Esophagus squamous epithelium (tissue), 5 donors: ENCODE measurements at places on chromosomes 12 and 14.

GRCh38 chr14:70822530-70823185 lies 13.3 kb upstream of the MAP3K9 start:
- no peak for DNase-seq

GRCh38 chr12:54230555-54230954 lies 41.8 kb upstream of the SMUG1 start:
- DNase-seq: no peak

DNA sequence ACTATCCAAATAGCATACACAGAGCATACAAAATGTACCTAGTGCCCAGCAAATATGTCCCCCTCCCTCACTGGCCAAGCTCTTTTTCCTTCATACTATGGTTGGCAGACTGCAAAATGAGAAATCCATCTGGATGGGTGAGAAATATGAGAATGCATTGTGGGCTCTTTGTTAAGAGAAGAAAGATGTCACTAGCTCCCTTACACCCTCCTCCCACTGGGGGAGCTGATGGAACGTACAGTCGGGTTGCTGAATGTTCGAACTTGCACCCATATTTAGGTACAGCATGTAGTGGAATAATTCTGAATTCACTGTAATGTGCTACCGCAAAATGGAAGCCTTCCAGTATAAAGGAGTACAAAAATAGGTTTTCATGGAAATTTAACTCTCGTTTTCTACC lies 377.4 kb downstream of the GRIN2B start:
- DNase-seq: no peak

DNA sequence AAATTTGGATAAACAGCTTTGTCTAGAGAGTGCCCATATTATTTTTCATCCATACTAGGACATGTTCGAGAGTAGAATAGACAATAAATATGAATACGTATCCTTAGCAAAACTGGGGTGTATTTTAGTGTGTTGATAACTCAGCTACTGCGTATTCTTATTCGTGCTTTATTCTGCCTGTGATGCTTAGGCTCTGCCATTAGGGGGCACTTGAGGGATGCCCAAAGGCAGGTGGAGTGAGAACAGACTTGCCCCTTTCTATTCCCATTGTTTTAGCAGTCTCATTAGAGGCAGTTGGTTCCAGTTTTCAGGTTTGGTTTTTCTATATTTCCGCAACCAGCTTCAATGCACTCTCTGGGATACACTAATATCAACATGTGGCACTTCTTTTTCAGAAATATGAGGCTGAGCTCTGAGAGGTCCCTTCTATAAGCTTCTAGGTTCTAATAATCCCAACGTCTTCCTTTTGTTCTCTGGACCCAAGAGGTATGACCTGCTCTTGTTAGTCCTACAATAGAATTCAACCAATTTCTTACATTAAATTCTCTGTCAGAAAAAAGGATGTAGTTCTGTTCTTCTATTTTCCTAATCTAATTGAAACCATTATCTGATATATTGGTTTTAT lies 985.7 kb upstream of the FBXO33 start:
- DNase-seq: no peak

DNA sequence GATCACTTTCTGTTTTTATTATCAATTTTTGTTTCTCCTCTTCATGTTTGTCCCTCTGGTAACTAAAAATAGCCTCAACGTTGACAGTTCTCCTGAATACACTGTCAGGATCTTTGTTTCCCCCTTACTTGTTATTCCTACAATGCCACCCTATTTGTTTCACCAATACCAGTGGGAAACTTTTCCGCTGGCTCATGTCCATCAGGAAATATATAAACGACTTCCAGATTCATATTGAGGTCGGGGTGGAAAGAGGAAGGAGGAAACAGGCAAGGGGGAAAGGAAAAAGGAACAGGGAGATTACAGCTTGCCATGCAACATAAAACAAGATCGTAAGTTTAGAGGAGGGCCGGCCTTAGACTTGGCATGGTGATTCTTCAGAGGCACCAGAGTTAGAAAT lies 61.7 kb downstream of the BTBD7 start:
- no peak for DNase-seq

- DNase-seq: no peak
Measured at GRCh38 chr12:110301065-110301806, 20.2 kb downstream of the ATP2A2 start.

GRCh38 chr14:66247662-66248193 lies 238.4 kb upstream of the CCDC196 start:
- no peak for DNase-seq

GRCh38 chr12:105167346-105167745 lies 59.8 kb downstream of the WASHC4 start:
- no peak for DNase-seq

DNA sequence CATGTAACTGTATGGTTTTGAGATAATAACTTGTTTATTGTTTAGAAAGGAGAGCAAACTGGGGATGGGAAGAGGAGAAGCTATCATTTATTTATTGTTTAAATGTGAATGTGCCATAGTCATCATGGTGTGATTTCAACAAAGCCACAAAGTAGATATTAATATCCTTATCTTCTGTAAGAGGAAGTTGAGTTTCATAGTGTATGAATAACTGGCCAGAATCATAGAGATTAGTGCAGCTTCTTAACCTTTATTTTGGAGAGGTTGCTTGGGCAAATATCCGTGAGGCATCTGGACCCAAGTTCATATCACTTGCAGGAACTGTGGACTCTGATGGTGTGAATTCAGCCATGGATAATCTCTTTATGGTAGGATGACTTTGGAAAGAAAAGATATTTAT lies 26.8 kb upstream of the LYZ start:
- DNase-seq: no peak

- DNase-seq: no peak
Measured at GRCh38 chr14:36767603-36768281, 106.1 kb downstream of the PAX9 start.

GRCh38 chr14:20603813-20604690 lies 12.9 kb upstream of the RNASE12 start:
- DNase-seq: no peak

DNA sequence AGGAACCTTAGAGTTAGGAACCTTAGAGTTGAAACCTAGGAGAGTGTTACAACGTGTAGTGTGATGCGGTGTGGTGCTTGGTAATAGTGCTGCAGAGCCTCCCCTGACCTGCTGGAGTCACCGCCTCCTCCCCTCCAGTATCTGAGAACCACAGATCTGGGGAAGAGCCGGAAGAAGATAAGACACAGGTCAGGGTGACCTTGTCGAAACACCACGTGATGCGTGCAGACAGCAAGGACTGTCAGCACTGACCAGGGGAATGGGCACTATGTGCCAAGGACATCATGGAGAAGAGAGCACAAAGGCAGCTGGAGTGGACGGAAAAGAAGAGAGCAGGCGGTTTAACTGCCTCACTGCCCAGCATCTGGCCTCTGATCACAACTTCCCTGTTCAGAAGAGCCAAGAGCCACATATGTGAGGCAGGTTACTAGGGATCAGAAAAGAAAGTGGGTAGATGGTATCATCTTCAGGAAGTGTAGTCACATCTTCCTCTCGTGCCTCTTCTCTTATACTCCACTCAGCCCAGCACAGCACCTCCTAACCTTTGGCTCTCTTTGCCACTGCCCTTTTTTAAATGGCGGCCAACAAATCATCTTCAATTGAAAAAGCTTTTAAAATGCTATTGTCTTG lies 93.7 kb downstream of the TESC start:
- DNase-seq: no peak

- no peak for DNase-seq
Measured at GRCh38 chr12:105239304-105239703, 3.3 kb upstream of the APPL2 start.

DNA sequence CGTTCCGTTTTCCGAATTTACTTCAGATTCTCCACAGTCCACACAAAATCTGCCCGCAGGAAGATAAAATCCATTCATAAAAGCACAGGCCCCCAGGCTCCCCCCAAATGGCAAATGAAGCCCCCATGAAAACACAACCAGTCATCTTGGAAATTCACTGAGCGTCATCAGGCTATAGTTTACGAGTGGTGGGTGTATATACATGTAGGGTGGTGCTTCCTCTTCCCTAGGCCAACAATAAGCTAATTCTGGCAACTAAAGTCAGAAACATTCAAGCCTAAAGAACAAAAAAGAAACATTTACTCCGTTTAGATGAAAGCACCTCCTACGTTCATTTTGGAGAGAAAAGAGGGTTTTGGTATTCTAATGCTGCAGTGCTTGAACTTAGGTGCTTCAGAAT lies 5.8 kb downstream of the GPR68 start:
- DNase-seq: no peak

DNA sequence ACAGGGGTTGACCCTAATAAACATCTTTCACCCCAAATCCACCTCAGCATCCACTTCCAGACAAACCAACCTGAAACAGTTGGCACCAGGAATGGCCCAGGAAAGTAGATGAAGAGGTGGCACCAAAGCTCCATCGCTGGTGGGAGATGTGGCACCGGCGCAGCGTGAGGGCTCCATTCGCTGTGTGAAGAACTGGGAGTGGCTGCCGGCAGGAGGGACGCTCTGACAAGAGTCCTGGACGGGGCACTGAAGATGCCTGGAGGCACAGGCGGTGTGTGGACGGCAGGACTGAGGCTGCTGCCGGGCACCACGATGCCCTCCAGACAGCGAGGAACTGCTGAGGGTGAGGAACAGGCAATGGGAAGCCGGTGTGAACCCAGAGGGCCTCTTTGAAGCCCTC lies 29.3 kb downstream of the DIO3 start:
- DNase-seq: no peak

DNA sequence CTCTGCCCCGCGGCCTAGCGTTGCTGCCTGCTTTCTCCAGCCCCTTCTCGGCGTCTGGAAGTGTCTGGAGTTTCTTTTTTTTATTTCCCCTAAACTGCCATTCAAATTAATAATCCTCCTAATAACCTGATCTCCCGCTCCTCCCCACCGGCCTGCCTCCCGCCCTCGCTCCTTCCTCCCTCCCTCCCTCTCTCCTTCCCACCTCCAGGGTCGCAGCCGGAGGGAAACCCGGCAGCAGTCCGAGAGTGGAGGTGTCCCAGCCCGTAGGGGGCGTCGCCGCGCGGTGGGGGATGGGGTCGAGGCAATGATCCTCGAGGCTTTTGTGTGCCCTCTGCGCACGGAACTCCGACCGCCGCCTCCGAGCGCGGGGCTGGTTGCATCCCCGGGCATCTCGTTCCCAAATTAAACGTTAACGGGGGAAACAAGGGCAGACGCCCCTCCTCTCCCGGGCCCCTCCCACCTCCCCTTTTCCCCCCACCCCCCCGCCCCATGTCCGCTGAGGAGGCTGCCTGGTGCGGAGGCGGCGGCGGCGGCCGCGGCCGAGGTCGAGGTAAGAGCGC lies 1.0 kb upstream of the SOCS2 start:
- DNase-seq: no peak

DNA sequence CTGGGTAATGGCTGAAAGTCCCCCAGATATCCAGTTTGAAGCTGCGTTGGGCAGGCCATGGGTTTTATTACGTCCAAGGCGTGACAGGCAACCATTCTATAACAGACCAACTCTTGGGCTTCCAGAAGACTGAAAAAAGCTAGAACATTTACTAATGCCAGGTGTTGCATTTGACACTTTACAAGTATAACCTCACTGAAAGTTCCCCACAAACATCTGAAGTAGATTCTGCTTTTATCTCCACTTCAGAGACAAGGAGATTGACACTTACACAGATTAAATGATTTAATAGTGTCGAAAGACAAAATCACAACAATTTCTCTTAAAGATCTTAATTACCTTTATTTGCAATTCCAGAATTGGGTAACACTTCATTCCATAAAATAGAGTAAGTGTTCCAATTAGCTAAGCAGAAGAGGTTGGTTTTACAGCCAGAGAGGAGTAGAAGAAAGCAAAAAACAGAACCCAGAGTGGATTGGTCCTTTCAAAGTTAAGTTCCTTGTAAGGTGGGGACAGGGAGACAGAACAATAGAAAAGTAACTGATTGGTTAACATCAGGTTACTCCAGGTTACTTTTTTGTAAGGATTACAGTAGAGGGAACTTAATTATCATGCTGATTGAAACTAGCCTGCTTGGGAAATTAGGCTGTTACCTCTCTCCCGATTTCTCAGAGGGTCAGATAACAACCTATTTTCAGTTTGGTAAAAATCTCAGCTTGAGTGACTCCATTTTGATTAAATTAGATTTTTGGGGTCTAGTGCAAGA lies 11.3 kb downstream of the SOCS2 start:
- DNase-seq: no peak

GRCh38 chr14:91125271-91125660 lies 11.4 kb downstream of the DGLUCY start:
- no peak for DNase-seq

DNA sequence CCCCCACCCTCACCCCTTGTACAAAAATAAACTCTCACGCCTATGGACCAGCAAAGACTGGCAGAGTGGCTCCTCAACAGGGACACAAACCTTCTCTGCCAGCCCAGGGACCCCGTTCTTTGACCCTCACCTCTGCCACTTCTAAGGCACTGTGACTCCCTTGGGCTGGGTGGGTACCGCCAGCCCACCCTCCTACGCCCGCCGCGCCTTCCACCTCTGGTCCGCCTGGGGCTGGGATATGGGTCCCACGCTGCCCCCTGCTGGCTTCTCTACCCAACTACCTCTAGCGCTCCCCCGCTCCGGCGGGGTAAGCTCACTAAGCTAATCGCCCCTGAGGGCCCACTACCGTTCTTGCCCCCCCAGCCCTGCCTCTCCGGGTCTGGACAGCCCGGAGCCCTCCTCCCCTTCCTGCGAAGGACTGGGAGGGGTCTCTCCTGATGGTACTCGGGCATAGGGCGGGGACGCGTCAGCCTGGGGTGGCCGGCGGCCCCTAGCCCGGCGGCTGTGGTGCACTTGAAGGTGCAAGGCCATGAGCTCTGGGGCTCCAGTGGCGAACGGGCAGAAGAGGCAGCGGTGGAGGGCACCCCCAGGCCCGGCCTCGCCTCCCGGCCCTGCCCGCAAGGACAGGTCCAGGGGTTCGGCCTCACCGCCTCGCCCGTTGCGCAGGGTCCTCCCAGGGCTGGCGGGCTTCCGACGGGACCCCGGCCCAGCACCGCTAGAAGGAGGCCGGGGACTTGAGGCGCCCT lies 8.1 kb downstream of the ZNF219 start:
- no peak for DNase-seq

DNA sequence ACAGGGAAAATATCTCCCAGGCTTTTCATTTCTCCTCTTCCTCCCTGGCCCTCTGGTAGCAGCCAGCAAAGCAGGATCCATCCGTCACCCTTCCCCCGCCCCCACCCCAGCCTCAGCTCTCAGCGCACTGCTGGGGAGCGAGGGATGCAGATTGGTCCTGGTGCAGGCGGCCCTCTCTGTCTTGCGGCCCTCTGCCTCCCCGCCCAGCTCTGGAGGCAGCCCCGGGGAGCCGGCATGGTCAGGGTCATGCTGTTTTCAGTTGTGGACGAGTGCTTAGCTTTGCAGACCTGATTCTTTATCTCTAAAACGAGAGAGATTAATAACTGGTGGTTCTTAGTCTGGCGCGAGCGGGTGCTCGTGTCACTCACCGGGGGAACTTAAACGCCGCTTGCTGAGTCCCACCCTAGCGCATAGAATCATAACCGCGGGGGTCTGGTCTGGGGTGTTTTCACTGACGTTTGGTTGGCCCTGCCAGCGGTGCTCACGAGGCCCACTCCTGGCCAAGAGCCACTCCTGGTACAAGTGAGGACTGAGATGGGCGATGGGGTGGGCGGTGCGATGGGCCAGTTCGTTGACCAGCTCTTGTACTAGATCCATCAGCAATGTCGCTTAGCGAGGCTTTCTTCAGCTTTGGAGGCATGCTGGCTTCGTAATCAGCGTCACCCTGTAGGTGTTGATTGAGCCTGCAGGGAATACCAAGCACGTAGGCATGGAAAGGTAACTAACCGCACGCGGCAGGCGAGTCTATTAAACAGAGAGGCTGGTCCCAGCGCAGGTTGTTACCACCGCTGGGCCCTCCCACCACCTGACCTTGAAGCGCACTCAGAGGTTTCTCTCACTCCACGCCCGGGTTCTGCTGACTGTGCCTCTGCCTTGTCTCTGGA lies 95.2 kb downstream of the TSPAN9 start:
- DNase-seq: no peak
